NCI-H1092 treated with DMSO at 0.1 percent for 48 hours (cell line): ENCODE measurements at places on chromosomes 12 and 14.

- no peak for DNase-seq
Observed at GRCh38 chr12:130119241-130119861, 42.9 kb upstream of the FZD10 start.

- no peak for DNase-seq
Observed at GRCh38 chr12:103561174-103561573, 25.9 kb upstream of the STAB2 start.

DNA sequence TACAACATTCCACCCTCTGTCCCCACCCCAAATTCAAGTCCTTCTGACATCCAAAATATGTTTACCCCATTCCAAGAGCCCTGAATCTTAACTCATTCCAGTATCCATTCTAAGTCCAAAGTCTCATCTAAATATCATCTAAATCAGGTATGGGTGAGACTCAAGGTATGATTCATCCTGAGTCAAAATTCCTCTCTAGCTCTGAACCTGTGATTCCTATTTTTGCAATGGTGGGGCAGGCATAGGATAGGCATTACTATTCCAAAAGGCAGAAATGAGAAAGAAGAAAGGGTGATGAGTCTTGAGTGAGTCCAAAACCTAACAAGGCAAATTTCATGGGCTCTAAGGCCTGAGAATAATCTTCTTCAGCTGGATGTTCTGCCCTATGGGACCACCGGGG, 140.3 kb upstream of the FAR2 start:
- DNase-seq: no peak

DNA sequence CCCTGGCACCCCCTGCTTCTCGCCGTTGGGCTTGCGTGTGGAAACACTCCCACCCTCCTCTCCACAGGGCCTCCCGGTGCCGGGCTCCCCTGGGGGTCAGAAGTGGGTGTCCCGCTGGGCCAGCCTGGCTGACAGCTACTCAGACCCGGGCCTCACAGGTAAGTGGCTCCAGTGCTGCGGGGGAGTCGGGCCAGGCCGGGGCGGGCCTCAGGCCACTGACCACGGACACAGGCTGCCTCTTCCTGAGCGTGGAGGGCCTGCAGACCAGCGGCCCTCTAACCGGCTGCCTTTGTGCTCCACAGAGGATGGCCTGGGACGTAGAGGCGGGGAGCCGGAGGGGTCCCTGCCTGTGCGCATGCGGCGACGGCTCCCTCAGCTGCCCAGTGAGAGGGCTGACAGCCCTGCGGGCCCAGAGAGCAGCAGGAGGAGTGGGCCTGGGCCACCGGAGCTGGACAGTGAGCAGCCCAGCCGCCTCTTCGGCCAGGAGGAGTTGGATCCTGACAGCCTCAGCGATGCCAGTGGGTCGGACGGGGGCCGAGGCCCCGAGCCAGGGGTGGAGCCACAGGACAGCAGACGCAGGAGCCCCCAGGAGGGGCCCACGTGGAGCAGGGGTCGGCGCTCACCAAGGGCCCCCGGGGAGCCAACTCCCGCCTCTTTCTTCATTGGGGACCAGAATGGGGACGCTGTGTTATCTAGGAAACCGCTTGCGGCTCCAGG, 21.1 kb downstream of the CEP170B start:
- DNase-seq: no peak

DNA sequence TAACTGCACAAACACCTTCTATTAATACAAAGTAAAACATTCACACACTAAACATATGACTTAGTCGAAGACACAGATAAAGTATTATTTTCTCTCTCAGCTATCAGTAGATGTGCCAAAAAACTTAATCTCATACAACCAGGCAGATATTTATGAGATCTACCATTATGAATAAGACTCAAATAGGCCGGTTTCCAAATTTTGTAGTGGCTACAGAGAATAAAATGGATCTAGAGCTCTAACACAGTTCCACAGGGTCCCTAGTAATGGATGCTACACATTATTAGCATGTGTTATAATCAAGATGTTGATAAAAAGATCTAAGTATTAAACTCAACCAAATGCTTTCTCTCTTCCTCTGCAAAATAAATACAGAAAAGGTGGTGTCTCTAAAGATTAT, 10.4 kb downstream of the SAV1 start:
- DNase-seq: no peak
